ENCODE measurements at places on chromosomes 2 and 18.

DNA sequence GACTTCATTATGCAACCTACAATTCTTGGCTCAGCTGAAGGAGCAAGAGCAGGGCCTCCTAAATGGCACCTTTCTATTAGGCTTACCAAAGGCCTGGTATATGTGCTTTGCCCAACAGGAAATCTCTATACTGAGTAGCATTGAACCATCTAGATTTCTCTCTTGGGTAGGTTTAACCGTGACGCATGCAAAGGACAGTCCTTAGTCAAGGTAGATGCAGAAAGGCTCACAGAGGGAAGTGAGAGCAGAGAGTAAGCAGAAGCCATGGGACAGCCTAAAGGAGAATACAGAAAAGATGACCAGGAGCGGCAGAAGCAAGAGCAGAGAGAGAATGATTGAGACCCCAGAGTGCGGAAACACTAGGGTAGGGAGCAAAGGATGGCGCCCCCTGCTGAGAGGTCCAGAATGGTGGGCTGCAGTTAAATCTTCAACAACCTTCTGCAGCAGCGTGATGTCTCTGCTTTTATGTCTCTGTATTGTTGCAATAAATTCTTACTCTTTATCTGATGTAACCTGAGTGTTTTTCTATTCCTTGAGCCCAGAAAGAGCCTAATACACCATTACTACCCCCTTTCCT lies 4.7 kb upstream of the OSBPL1A start:
- no peak for DNase-seq

GRCh38 chr2:203887677-203888076 lies 20.1 kb downstream of the CTLA4 start:
- no peak for DNase-seq

DNA sequence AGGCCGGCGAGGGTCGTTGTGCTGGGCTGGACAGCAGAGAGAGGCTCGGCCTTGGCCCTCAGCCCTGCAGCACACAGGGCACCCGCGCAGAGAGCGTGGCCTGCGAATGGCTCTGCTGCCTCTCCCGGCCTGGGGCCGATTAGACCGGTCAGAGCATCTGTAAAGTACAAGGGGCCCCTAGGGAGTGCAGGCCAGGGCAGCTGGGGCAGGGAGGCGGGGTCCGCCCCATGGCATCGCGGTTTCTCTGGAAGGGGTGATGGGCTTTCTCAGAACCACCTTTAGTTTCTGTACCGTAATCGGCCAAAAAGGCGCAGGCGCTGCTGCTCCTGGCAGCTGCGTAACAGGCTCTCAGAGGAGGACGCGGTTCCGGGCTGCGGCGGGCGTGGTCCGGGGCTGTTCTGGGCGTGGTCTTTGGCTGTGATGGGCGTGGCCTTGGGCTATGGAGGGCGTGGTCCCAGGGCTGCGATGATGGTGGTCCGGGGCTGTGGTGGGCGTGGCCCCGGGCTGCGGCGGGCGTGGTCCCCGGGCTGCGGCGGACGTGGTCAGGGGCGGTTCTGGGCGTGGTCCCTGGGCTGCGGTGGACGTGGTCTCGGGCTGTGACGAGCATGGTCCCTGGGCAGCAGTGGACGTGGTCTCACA lies 1.5 kb upstream of the GPR148 start:
- peak; percentile 54 for DNase-seq

GRCh38 chr18:35343488-35343935 lies 708 bp downstream of the ZNF24 start:
- DNase-seq = no peak

- DNase-seq = no peak
These were observed 6.7 kb downstream of the AGBL5 start for GRCh38 chr2:27058210-27058609.

GRCh38 chr18:75130591-75131328 lies 78.2 kb downstream of the PTGR3 start:
- no peak for DNase-seq

GRCh38 chr2:115057473-115057872 lies 615.0 kb downstream of the DPP10 start:
- no peak for DNase-seq

- no peak for DNase-seq
These were observed 200.6 kb downstream of the ZBTB7C start for GRCh38 chr18:48208432-48209140.

GRCh38 chr18:73511771-73512503 lies 635.7 kb downstream of the FBXO15 start:
- no peak for DNase-seq

DNA sequence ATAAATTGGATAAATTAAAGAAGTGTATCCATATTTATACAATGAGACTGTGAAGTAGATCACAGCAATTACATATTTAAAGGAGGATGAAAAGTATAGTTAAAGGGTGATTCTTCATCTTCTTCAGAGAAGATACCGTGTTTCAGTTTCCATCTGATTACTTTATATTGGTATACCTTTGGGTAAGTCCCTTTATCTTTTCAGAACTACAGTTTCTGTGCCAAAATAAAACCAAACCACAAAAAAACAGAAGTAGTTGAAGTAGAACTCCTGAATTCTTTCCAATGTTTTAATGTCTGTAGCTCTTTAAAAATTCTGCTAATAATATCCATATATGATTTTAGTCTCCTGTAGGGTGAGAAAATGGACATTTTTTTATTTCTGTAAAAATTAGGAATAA lies 231.2 kb upstream of the LINC00305 start:
- DNase-seq = no peak

GRCh38 chr2:8526403-8526696 lies 155.5 kb upstream of the ID2 start:
- DNase-seq = no peak

- DNase-seq = no peak
These were observed 228.0 kb upstream of the SALL3 start for GRCh38 chr18:78751664-78752063.

DNA sequence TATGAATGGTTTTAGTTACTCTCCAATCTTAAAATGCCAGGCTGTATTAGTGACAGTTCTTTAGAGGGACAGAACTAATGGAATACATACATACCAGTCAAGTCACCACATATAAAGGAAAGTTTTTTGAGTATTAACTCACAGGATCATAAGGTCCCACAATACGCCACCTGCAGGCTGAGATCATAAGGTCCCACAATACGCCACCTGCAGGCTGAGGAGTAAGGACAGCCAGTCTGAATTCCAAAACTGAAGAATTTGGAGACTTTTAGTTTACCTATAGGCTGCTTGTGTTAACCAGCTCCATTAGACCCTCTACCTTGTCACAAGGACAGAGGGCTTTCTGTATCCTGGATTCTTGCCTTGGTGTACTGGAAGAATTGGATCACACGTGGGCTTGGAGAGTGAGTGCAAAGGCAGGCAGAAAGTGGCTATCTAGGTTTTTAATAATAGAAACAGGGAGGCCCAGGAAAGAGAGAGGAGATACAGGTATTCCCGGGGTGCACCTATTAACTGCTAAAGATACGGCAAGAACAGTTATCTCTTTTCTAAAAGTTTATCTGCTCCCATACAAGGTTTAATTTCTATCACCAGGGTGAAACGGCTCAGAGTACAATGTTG lies 234.9 kb upstream of the CYRIA start:
- no peak for DNase-seq

DNA sequence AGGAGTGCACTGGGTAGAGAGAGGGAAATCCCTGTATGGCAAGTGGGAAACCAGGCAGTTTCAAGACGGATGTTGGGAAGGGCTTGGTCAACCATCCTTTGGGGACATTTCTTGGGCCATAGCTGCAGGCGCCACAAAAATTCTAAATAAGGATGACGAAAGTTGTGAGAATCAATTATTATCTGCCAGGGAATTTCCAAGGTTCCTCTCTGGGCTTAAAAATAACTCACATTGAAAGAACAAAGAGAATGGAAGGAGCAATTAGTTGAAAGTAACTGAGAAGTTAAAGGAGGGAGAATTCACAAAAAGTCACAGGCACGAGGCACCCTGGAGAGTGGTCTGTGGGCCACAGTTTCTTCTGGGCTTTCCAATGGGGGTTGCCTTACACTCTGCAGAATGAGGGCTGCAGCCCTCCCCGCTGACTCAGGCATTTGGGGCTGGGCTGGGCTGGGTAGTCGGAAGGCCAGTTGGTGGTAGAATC lies 195.7 kb downstream of the SMAD7 start:
- no peak for DNase-seq

- DNase-seq = no peak
These were observed 46.1 kb upstream of the LRP1B start for GRCh38 chr2:142176941-142177340.

GRCh38 chr2:64888591-64889309 lies 100.4 kb upstream of the SLC1A4 start:
- no peak for DNase-seq

- no peak for DNase-seq
These were observed 135.3 kb downstream of the INSIG2 start for GRCh38 chr2:118223511-118223991.

- DNase-seq = no peak
These were observed 894.7 kb downstream of the TMEM182 start for GRCh38 chr2:103656558-103656957.

DNA sequence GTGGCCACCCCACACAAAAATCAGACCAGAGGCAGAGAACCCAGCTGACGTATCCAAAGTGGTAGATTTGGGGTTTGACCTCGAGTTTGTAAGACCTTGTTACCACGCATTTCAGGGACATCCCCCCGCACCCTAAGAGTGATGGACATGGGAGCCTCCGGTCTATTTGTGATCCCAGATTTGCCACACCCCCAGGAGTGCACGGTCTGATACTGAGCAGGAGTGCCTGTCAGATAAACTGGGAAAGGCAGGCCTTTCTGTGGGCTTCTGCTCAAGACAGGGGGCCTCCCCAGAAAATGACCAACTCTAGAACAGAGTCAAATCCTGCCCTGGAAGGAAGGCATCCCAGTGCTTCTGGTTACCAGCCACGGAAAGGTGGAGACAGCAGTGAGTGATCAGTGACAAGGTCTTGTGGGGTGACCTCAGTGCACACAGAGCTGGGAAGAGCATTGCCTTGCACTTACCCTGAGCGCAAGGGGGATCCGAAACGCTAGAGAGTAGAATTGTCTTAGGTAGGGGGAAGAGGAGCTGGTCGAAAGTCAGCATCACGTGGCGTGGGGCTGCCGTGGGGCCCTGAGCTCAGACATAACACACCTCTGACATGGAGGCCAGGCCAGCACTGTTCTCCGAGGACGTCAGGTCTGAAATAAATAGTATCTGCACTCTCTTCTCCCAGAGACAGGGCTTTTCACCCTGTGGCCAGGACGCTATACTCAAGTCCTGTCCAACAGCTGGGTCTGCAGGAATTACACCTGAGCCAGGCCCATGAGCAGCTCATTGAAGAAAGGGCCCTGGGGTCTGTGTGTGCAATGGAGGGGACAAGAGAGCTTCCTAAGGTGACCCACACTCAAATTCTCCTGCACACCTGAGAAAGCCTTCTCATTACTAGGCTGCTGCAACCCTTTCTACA lies 242.4 kb upstream of the SALL3 start:
- no peak for DNase-seq

All from frontal cortex (tissue), 4 donors.